Caco-2 (cell line): ENCODE measurements at places on chromosomes 4 and X.

DNA sequence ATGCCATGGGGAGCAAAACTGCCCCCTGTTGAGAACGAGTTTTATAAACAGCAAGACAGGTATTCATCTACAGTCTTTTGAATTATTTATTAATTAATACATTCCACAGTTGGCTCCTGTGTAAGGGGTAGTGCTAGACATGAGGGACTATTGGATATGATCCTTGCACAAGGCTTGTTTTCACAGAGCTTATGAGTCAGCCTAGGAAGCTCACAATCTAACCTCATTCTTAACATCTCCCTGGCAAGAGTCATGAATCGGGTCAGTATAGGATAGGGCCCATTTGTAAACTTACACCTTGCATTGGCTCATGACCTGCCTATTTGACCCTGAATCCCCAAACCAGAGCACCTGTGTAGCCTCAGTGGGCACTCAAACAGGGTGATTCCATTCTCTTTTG is 209.1 kb upstream of the HCCS start:
- no peak for DNase-seq

GRCh38 chr4:121073004-121073435 is 685 bp upstream of the NDNF start:
- DNase-seq, result no peak

- no peak for DNase-seq
These were observed 132.3 kb upstream of the PJA1 start for GRCh38 chrX:69297506-69297905.

GRCh38 chrX:80306007-80306406 is 114.2 kb upstream of the TENT5D start:
- no peak for DNase-seq

- DNase-seq, result no peak
These were observed 16.5 kb downstream of the GAK start for GRCh38 chr4:915595-915994.

DNA sequence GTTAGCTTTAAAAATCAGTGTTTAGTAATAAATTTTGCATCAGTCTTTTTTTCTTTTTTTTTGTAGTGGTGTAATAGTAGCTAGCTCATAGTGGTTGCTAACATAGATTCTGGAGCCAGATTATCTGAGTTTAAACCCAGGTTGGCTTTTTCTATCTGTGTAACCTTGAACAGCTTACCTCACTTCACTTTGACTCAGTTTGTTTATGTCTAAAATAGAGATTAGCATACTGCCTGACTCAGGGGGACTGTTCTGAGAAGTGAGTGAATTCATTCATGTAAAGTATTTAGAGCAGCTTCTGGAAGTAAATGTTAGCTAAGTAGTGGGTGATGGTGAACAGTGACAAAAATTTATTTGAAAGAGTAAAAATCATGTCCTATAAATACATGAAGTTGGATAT is 32.9 kb downstream of the CPEB2 start:
- no peak for DNase-seq

DNA sequence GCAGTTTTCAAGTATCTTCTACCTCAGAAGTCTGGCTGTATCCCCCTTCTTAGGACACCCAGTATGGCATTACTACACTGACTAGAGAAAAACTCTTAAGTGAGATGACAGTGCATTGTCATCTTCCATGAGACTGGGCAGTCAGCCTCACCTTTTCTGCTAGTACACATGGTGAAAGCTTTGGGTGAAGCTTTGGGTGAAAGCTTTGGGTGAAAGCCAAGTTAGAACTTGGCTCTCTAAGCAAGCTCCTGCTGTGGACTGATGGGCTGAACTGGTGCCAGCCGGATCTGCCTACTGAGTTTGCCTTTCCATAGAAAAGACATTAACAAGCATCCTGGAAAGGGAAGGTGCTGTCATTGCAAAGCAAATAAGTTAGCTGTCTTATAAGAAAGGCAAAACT is 8.8 kb downstream of the EPHA5 start:
- DNase-seq, result no peak

DNA sequence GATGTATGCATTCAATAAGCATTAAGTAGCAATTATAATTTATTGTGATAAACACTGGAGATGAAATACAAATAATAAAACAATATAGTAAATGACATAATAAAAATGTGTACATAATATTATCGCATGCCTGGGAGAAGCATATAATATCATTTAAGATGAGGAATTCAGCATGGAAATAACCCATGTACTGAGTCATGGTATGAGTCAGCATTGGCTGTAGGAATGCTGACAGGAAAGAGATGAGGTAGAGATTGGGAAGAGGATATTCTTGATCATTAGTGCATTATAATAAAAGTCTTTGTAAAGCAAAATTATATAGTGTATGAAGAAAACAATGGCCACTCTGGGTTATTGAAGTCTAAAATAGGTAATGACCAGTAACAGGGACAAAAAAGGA is 82.8 kb downstream of the MAGEB10 start:
- no peak for DNase-seq

DNA sequence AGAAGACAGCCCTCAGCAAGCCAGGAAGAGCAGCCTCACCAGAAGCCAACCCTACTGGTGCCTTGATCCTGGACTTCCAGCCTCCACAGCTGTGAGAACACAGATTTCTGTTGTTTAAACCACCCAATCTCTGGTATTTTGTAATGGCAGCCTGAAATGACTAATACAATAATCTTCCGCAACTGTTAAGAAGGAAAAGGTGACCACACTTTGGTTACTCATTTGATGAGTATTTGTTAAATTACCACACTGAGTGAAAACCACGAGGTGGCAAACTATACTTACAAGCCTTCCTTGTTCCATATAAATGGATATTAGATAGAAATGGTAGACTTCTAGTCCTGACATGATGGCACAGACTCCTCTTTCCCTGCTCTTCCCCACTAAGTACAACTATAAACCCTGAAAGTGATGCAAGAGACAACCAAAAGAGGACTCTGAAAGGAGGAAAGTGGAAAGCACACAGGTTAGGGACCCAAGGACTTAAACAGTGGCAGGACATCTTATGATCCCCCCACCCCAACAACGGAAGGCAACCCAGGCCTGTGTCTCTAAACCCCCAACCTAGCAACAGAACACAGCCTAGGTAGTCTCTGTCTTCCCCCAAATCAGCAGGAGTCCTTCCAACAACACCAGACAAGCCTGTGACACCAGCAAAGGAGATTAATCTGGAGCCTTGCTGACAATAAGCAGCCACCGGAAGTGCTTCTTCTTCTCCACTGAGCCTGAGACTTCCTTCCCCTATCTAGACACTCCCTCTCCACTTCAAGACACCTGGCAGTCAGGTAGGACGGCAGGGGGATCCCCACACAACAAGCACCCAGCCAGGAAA is 12.3 kb downstream of the ZNF182 start:
- no peak for DNase-seq

- no peak for DNase-seq
These were observed 55.7 kb downstream of the RASL11B start for GRCh38 chr4:52917817-52918216.

DNA sequence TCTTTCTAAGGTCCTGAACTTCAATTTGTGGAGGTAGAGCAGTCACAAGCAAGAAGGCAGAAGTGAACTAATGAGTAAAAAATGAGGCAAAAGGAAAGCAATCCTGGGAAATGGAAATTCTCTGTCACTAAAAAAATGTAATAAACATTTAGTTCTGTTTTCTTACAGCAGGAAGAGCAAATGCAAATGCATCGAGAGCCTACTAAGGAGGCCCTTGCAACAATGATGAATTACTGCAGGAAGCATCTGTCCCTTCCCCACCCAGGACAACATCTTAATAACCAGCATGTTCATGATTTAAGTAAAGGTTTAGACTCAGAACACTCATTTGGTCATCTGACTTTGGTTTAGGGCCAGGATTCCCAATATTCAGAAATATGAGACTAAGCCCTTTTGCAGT is 341.4 kb upstream of the NOCT start:
- DNase-seq, result no peak

DNA sequence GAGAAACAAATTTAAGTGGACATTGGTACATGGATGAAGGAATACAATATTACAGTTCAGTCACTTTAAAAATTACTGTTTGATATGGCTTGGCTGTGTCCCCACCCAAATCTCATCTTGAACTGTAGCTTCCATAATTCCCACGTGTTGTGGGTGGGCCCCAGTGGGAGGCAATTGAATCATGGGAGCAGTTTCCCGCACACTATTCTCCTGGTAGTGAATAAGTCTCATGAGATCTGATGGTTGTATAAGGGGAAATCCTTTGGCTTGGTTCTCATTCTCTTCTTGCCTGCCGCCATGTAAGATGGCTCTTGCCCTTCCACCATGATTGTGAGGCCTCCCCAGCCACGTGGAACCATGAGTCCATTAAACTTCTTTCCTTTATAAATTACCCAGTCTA is 804.2 kb upstream of the FRG1 start:
- no peak for DNase-seq

DNA sequence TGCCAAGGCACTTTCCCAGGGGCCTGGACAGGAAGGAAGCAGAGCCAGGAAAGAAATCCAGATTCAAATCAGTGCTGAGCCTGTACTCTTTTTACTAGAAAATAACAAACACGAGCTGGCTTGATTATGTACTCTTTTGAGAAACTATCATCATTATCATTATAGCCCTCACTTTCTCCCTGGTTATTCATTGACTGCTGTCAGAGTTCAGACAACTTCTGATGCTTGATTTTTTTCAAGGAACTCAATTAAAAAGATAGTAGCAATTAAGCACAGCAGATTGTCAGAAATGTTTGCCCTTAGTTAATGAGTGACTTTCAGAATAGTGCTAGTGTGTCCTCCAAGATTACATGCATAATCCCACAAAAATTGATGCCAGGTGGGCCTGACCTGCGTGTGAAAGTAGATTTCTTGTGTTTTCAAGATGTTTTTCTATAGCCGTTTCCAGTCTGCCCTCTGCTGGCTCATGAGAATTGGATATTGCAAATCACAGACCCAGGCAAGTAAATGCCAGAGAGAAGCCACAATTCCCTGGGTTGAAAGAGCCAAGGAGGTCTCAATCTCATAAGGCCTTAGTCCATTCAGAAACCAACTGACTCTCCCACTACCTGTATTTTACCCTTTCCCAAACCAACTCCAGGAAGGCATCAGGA is 14.3 kb upstream of the PNPLA4 start:
- DNase-seq, result no peak

GRCh38 chr4:78560296-78560963 is 8.9 kb downstream of the ANXA3 start:
- no peak for DNase-seq

GRCh38 chrX:103464072-103464773 is 55.1 kb downstream of the RAB40A start:
- no peak for DNase-seq

DNA sequence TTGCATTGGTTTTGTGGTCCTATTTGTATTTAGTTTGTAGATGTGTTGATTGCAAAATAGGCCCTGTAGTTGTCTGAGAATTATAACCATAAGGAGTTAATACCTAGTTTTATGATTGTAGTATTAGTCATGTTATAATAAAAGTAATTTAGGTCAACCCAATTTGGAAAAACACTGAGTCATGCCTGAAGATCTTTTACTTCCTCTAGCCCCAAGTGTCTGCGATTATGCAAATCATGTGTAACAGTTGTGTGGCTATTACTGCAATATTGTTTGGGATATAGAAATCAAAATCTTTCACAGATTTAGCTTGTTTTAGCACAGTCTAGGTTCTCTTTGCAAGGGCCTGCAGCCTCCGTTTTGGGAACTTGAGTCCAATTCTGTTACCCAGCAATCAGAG is 12.6 kb downstream of the SRD5A3 start:
- no peak for DNase-seq

GRCh38 chr4:128853741-128854140 is 44.2 kb downstream of the JADE1 start:
- no peak for DNase-seq

DNA sequence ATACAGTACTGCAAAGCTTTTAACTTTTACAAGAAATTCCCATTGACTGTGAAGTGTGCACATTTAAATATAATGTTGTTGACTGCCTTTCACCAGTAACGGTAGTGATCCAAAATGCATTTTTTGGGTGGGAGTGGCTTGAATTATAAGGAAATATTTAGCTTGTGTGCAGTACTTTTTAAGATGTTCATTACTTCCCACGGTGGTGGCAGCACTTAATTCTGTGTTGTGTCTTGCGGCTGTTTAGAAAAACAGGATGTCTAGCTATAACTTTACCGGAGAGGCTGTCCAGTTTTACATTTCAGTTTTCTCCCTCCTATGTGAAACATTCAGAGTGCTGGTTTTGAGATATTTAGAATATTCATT is 1.7 kb downstream of the TMEM131L start:
- DNase-seq, result no peak

- no peak for DNase-seq
These were observed 17.8 kb upstream of the HUWE1 start for GRCh38 chrX:53704294-53704693.

DNA sequence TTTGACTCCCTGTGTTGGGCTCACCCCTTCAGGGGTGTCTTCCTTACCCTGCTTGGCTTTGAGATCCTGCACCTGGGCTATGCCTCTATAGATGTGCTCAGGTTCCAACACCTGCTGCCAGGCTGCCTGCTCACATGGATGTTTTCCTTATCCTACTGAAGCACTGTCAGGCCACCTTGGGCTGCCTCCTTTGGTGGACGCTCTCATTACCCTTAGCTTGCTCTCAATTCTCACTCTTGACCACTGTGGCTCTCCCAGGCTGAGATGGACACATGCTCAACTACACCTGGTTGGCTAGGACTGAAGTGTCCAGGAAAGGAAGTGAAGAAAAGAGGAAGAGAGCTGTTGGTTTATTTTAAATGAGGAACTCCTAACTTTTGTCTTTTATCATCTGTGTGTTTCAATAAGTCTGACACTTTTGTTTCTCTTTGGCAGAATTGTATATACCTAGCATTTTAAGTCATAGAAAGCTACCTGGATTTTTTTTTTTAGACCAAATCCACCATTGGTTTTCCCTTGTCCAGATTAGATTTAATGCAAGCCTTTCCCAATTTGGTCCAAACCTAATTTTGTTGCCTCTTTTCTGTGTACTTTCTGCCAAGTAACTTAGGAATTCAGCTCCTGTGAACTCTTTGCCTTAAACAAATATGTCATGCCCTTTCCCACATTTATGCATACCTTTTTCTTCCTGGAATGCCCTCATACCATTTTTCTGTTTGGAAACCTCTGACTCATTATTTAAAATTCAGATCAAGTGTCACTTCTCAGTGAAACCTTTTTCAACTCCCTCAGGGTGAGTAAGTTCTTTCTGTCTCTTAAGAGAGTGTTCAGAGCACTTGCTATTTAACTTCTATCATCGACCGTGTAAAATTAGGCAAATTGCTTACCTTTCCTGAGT is 175.8 kb downstream of the GC start:
- no peak for DNase-seq

- DNase-seq, result no peak
These were observed 8.7 kb downstream of the SLC9B1 start for GRCh38 chr4:103010804-103011203.

GRCh38 chr4:170675568-170676262 is 586.0 kb upstream of the AADAT start:
- no peak for DNase-seq

- DNase-seq, result no peak
These were observed 10.9 kb downstream of the MFAP3L start for GRCh38 chr4:170015285-170015684.

DNA sequence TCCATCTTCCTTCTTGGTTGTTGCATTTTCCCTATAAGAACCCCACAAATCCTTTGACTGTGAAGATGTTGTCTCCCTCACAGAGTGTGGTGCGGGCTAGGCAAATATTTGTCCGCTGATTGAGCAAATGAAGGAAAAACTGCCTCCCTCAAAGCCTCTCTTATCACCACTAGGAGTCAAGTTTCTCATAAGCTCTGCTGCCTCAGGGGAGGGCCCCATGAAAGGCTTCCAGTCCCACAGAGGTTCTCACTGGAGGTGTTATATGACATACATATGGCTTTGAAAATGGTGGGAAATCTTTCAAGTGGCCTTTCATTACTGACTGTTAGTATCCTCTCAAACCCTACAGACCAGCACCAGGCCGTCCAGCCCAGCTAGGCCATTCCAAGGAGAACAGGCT is 9.3 kb downstream of the VGLL1 start:
- DNase-seq, result peak; percentile 30
